Endothelial cell of umbilical vein (primary cell): ENCODE measurements at places on chromosomes 12 and 14. TPM values are rescaled to one million over a fixed set of nuclear protein-coding genes. Genes with fewer than 3 reads are reported as not detected.

DNA sequence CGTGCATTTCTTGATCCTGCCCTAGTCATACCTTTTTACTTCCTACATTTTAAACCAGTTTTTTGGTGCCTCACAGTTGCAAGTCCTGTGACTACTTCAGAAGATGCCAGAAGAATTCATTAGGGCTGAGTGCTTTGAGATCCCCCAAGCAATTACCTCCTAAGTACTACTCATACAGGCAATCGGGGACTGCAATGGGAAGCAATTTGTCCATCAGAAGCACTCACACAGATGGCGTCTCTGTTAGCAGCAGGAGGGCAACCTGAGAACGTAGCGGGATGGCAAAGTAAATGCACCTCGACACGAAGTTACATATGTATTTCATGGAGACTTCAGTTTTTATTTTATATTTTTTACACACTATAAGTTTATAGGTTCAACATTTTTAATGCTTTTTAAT is 188.3 kb downstream of the CAPZA3 start:
- no peak for DNase-seq

GRCh38 chr12:26402648-26403047 is 207.3 kb downstream of the SSPN start:
- no peak for DNase-seq

GRCh38 chr12:115213538-115214016 is 529.6 kb upstream of the TBX3 start:
- DNase-seq: no peak

- no peak for DNase-seq
Measured at GRCh38 chr12:60223242-60223641, 627.4 kb downstream of the SLC16A7 start.

The MEG3 gene
- total RNA-seq: 227 and 508 TPM in 2 replicates

The GALNT8 gene
- total RNA-seq: 0.09 TPM in 1 of 2 replicates, not detected in the other

The SPATA7 gene
- 8.4 and 9.7 TPM in 2 replicates for total RNA-seq

The ZNF839 gene
- total RNA-seq: 12.5 TPM in 2 replicates

The ABCC9 gene
- total RNA-seq: not detected in 2 replicates
